Lower leg skin (tissue), 4 donors: ENCODE measurements at places on chromosomes 5 and 9. TPM values are rescaled to one million over a fixed set of nuclear protein-coding genes. Genes with fewer than 3 reads are reported as not detected.

The VPS13A gene
- total RNA-seq, result 37.2 TPM

The NRARP gene
- total RNA-seq, result 49.2 TPM

- DNase-seq, result peak; percentile 88
Observed at GRCh38 chr5:107248066-107248695, 422.6 kb downstream of the EFNA5 start.

DNA sequence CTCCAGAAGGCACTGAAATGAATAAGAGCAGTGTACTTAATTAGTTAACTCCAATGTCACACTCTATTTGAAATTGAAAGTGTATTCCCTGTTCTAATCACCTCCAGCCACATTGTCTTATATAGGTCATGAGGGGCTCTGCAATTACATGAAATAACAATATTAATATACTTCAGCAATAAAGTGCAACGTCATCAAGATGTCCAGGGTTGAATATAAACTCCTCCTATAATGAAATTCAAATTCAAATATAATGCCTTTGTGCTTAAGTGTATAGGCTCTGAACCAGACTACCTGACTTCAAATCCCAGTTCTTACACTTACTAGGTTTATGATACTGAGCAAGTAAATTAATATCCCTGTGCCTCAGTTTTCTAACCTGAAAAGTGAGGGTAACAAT, 195.6 kb upstream of the SMC2 start:
- DNase-seq, result no peak

DNA sequence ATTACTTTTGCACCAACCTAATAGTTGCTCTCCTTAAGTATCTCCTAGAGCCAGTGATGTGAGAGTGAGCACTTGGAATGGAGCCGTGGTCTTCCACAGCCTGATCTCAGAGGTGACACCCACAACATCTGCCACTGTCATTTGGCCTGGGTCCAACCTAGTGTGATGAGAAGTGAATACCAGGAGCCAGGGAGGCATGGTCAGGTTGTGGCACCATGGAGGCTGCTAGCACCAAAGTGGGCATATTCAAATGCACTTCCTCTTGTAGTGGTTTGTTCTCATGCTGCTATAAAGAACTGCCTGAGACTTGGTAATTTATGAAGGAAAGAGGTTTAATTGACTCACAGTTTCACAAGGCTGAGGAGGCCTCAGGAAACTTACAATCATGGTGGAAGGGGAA, 22.6 kb upstream of the CEP72 start:
- DNase-seq, result no peak

- no peak for DNase-seq
Observed at GRCh38 chr9:621201-621855, 220.2 kb upstream of the DMRT1 start.

- DNase-seq, result no peak
Observed at GRCh38 chr9:120946259-120946658, 19.7 kb upstream of the TRAF1 start.

GRCh38 chr9:127458921-127459320, 7.6 kb downstream of the LRSAM1 start:
- no peak for DNase-seq

GRCh38 chr9:32855752-32856151, 72.4 kb downstream of the TMEM215 start:
- DNase-seq, result no peak

- DNase-seq, result no peak
Observed at GRCh38 chr5:154708846-154709245, 46.3 kb upstream of the LARP1 start.

- DNase-seq, result no peak
Observed at GRCh38 chr5:115470921-115471320, 73.7 kb downstream of the FEM1C start.
